H54 (cell line): ENCODE measurements at places on chromosomes 6 and 20.

GRCh38 chr20:61608275-61609085 is 356.4 kb downstream of the CDH4 start:
- no peak for DNase-seq

- no peak for DNase-seq
Measured at GRCh38 chr20:33724439-33725094, 4.5 kb upstream of the PXMP4 start.

GRCh38 chr6:108633436-108633835 is 72.7 kb downstream of the FOXO3 start:
- no peak for DNase-seq

DNA sequence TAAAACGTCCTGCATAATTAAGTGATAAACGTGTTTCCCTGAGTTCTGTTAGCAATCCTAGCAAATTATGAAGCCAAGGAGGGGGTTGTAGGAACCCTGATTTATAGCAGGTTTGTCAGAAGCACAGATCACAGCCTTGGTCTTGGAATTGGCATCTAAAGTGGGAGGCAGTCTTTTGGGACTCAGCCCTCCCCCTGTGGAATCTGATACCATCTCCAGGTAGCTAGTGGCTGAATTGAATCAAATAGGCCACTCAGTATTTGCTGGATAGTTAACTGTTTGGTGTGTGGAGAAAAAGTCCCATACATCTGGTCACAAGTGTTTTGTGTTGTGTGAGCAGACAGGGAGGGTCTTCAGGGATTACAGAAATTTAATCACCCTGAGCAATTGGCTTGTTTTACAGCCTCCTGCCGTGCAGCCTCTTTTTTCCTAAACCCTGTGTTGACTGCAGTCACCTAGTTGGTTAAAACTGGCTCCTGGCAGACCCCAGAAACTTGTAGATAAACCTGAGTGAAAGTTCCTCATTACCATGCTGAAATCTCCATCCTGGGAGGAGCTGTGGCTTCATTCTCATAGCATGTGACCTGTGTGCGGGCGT is 19.0 kb upstream of the KIFC1 start:
- no peak for DNase-seq

DNA sequence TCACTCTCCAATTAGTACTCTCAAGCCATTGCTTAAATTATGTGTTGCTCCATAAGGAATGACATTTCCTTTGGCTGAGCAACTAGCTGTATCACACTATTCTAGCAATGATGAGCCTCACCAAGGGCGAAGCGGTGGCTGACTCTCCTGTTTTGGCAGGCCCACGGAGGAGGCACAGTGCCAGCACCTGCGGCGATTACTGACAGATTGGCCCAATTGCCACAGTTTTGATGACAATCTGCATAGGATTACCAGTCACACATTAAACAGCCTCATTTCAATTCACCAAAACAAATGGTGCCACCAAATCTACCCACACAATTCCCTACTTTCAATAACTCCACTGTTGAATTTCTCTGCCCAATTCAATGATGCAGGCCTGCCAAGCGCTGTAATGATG is 286.9 kb downstream of the PTPRK start:
- no peak for DNase-seq

- DNase-seq = no peak
Measured at GRCh38 chr20:52895701-52896100, 76.5 kb upstream of the TSHZ2 start.

DNA sequence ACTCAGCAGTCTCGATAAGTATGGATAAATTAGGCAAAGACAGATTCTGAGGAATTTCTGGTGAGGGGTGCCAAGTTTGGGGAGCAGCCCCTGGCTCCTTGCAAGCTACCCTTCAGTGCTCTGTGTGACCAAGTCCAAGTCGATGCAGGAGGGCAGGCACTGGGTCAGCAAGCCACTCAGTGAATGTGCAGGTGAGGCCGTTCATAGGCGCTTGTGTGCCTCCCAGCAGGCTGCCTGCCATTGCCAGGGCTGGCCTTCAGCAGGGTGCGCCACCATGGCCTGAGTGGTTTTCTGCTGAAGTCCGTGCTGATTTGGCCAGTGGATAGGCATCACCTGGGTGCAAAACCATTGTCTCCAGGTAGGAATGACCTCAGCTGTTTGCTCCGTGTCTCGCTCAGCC is 3.3 kb upstream of the GNRH2 start:
- DNase-seq = no peak

DNA sequence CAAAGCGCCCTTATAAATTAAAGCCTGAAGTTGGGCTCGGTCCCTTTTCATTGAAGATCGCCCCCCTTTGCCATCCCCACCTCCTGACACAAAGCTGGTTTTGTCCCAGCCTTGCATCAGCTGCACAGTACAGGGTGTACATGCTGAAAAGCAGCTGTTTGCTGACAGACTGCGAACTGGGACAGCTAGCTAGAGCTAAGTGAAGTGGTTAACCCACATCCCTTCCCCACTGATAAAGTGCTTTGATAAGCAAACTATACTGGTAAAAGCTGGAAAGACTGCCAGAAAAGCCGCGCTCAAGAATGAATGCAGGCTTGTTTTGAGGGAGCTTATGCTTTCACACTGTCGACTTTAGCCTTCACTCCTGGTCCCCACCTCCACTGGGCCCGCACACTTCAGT is 207.3 kb downstream of the GMDS start:
- DNase-seq = no peak

DNA sequence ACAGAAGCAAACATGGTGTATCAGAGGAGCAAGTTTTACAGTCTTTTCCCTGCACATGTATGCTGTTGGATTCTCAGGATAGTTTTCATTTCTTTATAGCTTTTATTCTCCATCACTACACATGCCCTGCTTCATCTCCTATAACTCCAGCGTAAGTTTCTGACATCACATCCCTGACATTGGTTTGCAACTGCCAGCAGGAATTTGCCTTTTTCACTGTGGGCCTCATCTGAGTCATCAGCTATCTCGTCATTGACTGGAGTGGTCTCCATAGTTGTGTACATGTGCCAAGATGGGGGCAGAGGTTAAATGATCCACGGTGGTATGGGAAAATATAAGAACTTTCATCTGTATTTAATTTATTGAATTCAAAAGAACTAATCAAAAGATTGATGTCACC is 96.7 kb downstream of the SLX4IP start:
- no peak for DNase-seq

DNA sequence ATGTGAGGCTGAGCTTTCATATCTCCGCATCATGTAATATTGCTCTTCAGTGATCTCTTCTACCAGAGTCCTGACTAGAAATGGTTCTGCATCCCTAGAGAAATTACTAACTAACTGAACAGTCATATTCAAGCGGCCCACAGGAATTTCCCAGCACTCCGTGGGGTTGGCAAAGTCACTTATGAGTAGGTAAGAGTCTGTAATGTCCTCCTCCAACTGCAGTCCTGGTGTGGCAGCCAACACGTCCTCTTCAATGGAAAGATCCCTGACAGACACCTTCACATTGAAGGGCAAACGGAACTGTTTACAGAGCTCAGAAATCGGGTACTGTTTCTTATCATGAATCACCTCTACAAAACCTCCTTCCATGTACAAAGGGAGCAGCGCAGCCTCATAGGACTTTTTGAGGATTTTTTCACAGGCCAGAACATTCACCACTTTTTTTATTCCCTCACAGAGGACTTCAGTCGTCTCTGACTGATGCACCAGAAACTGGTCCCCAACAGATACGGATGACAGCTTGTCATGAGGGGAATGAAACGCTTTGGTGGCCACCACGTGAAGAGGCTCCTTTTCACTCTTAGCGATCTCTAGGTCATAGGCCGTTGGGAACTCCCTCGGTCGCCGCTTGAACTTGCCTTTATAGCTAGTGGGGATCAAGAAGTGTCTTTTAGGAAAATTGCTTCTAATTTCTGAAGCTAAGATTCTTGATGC is 87.7 kb downstream of the THEMIS start:
- DNase-seq = no peak

DNA sequence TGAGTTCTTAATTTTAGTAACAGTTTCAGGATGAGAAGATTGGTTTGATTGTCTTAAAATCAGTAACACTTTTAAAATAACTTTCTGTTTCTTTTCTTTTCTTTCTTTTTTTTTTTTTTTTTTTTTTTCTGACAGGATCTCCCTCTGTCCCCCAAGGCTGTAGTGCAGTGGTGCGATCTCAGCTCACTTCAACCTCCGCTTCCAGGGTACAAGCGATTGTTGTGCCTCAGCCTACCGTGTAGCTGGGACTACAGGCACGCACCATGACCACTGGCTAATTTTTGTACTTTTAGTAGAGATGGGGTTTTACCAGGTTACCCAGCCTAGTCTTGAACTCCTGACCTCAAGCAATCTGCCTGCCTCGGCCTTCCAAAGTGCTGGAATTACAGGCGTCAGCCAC is 33.7 kb upstream of the KCNQ5 start:
- DNase-seq = no peak

DNA sequence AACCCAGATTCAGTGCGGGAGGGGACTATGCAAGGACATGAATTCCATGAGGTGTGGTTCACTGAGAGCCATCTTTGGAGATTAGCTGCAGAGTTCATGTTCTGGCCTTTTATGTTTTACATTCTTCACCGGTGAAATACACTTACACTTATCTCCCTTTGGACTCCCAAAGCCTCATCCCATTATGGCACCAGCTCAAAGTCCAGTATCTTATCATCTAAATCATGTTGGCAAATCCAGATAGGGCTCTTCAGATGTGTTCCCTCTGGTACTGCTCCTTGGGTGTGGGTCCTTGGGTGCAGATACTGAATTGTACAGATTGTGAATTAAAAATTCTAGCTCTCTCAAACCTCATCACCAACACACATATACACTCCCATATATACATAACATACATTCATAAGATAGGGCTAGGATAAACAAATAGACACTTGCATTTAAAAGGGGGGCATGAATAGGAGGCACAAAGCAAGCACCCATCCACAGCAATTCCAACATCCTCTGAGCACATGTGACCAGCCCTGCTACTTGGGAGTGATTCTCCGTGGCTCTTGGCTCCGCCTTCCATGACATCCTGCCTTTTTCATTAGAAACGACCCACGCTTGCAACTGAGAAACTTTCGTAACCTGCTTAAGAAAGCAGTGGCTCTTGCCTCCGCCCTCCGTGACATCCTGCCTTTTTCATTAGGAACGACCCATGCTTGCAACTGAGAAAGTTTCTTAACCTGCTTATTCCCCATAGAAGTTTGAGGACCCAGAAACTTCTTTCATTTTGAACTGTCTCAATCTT is 53.6 kb upstream of the LRRC1 start:
- DNase-seq = no peak

GRCh38 chr6:63732336-63732735 is 96.7 kb downstream of the PHF3 start:
- DNase-seq = no peak

DNA sequence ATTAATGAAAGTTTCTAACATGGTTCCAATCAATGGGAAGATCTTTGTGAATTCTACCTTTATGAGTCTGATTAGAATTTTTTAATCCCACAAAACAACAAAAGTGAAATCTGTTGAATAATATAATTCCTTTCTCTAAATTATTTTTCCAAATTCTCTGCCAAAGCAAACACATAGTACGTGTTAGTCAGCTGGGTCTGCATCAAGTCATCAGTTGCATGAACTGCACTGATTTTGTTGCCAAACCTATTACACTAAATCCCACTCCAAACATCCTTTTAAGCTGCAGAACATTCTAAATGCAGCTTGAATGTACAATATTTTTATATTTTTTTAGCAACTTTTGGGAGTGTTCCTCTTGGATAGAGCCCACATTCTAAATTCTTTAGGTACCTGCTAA is 199.0 kb upstream of the HSF2 start:
- no peak for DNase-seq

DNA sequence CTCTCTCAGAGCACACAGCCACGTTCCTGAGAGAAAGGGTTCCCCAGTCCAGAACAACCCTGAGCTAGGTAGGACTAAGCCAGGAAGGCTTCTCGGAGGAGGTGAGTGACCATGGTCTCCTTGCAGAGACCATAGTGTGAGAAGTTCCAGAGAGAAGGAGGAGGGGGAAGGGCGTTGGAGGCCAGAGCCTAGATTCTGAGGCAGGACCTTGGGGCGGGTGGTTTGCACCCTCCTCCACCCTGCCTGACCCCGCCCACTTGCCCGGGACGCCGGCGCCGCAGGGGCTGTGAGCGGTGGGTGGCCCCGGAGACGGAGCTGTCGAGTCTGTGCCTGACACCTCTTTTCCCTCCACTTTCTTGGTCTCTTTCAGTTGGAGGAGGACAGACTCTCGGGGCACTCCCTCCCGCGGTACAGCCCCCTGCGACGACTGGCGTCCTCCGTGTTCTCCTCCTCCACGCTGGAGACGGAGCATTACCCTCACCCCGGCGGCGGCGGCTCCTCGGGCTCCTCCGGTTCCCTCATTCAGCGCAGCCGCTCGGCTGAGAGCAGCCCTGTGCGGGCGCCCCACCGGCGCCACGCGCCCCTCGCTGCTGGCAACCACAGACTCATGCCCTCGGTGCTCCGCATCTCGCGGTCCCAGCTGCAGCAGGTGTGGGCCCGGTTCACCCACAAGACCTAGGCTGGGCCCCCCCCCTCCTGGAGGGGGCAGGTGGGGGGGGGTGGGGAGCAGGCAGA is 26.2 kb downstream of the TTBK1 start:
- DNase-seq = no peak

DNA sequence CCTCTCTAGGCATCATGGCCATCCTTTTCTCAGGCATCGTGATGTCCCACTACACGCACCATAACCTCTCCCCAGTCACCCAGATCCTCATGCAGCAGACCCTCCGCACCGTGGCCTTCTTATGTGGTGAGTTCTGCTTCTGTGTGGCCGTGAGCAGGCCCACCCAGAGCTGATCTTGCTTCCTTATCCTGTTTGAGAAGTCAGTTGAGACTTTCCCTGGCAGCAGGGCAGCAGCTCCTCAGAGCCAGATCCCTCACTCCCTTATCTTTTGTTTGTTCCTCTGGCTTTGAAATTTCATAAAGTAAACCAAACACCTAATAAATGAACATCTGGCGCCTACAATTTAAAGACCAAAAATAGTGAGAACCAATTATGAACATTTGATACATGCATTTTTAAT is 40.6 kb downstream of the SPATA2 start:
- no peak for DNase-seq

GRCh38 chr6:150099953-150100352 is 31.0 kb upstream of the ULBP3 start:
- no peak for DNase-seq

GRCh38 chr6:170149681-170150589 is 140.9 kb downstream of the DLL1 start:
- DNase-seq = no peak

DNA sequence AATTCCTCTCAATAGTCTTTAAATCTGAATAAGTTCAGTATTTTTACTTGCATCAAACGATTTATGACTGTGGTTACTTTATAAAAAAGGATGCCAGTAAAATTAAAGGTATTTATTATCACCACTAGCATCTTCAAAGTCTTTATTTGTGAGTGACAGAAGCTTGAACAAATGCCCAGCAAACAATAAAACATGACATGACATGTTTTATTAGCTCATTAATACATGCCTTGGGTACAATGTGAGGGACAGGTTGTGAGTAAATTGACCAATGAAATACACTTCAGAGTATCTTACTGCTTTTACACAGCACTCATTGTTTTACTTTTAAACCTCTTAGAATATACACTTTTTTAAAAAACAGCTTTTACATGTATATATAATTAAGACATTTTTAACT is 113.4 kb upstream of the BEND3 start:
- no peak for DNase-seq

- no peak for DNase-seq
Measured at GRCh38 chr6:92767101-92767500, 652.3 kb downstream of the EPHA7 start.

GRCh38 chr6:77097940-77098339 is 365.4 kb downstream of the HTR1B start:
- DNase-seq = no peak
